PC-3 (cell line): ENCODE measurements at places on chromosomes 4 and X. TPM values are rescaled to one million over a fixed set of nuclear protein-coding genes. Genes with fewer than 3 reads are reported as not detected.

The GUCY1A1 gene
- 9.2 and 9.3 TPM in 2 replicates for total RNA-seq

- H3K36me3 ChIP-seq, result no peaks in the 10 kb centered on the region
- H3K27ac ChIP-seq, result peak overlapping the region; percentile 66
- no peaks in the 10 kb centered on the region for H3K27me3 ChIP-seq
- DNase-seq, result peak; percentile 74
Measured at GRCh38 chr4:7988437-7988836, 48.8 kb upstream of the AFAP1 start.

GRCh38 chrX:84735025-84735424, 232.8 kb upstream of the HDX start:
- H3K27ac ChIP-seq, result no peak overlapping the region
- no peaks in the 10 kb centered on the region for H3K4me1 ChIP-seq
- H3K4me3 ChIP-seq, result no peak overlapping the region
- H3K27me3 ChIP-seq, result no peaks in the 10 kb centered on the region
- no peak for DNase-seq

DNA sequence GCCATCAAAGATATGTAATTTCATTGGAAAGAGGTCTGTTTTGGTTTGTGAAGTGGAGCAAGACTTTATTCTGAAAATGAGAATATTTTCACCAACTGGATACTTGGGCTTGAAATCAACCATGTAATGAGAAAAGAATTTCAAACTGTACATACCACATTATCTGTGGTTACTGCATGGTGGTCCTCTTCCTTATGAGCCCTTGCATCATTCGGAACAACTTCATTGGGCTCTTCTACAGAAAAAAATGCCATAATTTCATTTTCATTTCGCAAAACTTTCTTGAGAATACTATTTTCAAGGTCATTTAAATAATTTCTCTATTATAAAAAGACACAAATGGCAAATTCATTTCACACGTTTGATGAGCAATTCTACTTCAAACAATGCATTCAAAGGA, 148.6 kb upstream of the RPS6KA6 start:
- no peak overlapping the region for H3K4me3 ChIP-seq
- H3K36me3 ChIP-seq, result no peaks in the 10 kb centered on the region
- no peak for DNase-seq

- H3K4me1 ChIP-seq, result peaks cover 5% of the 10 kb centered on the region
- no peak overlapping the region for H3K27ac ChIP-seq
- no peaks in the 10 kb centered on the region for H3K27me3 ChIP-seq
- no peak for DNase-seq
Measured at GRCh38 chrX:15888062-15888461, 33.4 kb upstream of the AP1S2 start.

- no peak overlapping the region for H3K4me3 ChIP-seq
- 0 out of 2 replicates have a peak, but pooled peaks cover 4% of the 10 kb centered on the region for H3K27me3 ChIP-seq
- no peak for DNase-seq
- no peak overlapping the region for H3K27ac ChIP-seq
- no peaks in the 10 kb centered on the region; the same call in 1 of the 2 replicates for H3K4me1 ChIP-seq
- H3K36me3 ChIP-seq, result no peaks in the 10 kb centered on the region
Measured at GRCh38 chrX:52420824-52421443, 52.1 kb downstream of the XAGE2 start.

The BMPR1B gene
- total RNA-seq, result 5.0 and 7.1 TPM in 2 replicates

DNA sequence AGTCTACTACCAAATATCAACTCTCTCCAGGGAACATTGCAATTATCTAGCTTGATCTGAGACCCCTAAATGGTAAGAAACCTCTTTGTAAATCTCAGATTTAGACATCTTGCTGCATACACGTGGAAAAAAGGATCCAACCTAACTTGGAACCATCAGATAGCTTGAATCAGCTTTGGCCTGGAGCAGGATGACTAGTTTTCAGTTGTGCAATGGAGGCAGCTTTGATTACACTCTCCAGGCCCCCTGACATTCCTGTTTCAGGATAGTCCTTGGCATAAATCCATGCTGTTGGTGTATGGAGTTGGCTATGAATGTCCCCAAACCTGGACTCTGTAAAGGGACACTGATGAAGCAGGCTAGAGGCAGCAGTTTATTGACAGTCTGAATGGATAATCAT, 1061.9 kb upstream of the TENM3 start:
- H3K27me3 ChIP-seq, result no peaks in the 10 kb centered on the region
- no peak for DNase-seq
- H3K27ac ChIP-seq, result no peak overlapping the region
- H3K4me3 ChIP-seq, result no peak overlapping the region
- no peaks in the 10 kb centered on the region for H3K4me1 ChIP-seq

DNA sequence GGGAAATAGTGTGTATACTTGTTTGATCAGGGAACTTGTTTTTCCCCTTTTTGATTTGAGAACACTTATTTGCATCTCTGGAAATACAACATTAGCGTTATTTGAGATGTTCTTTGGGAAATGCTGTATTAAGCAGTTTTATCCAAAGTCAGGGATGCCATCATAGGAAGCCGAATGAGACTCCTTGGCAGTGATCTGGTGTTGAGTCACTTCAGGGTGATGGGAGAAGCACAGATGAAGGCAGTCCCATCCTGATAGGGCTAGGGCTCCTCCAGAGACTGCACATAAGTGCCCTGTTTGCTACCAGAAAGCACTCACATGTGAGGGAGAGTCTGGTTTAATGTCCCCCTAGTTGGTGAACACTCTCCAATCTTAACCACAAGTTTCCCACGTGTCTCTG, 62.3 kb downstream of the IL1RAPL1 start:
- H3K27ac ChIP-seq, result no peak overlapping the region
- H3K27me3 ChIP-seq, result no peaks in the 10 kb centered on the region
- peak; percentile 59 for DNase-seq
- H3K4me3 ChIP-seq, result no peak overlapping the region
- peaks cover 18% of the 10 kb centered on the region for H3K4me1 ChIP-seq

- DNase-seq, result no peak
- H3K27ac ChIP-seq, result no peak within 1 kb of the TSS
- H3K36me3 ChIP-seq, result no peaks in the 10 kb centered on the region
- H3K27me3 ChIP-seq, result peaks cover 50% of the 10 kb centered on the region
Measured at GRCh38 chrX:110795645-110796406, at the start of gene CHRDL1. TSS of gene CHRDL1 (minus strand) at chrX:110795817. CDS start at chrX:110792181, 3,636 bp downstream.

The STK32B gene
- total RNA-seq, result 1.1 TPM in 2 replicates

DNA sequence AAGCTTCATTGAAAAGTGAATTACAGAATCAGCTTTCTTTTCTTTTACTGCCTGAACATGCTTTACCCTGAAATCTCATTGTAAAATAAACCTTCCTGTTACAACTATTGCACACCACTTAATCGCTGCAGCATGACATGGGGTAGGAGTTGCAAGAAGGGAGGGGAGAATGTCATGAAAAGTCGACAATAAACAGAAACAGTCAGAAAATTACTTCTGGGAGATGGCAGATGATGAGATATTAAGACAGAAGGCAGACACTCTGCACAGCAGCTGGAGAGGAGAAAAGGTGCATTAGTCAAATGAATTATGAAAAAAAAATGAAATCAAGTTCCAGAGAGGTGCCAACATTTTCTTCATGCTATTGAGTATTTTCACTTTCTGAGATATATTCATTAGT, 287.7 kb downstream of the PCDH7 start:
- no peaks in the 10 kb centered on the region for H3K36me3 ChIP-seq
- no peaks in the 10 kb centered on the region for H3K4me1 ChIP-seq
- DNase-seq, result no peak
- no peak overlapping the region for H3K4me3 ChIP-seq
- H3K27me3 ChIP-seq, result no peaks in the 10 kb centered on the region

GRCh38 chr4:185809533-185810071, 2.4 kb downstream of the SORBS2 start:
- 0 out of 2 replicates have a peak overlapping the region, but pooled peaks have one; percentile 22 for H3K4me3 ChIP-seq
- no peak overlapping the region for H3K27ac ChIP-seq
- no peaks in the 10 kb centered on the region for H3K27me3 ChIP-seq
- no peaks in the 10 kb centered on the region for H3K36me3 ChIP-seq
- no peak for DNase-seq
- no peaks in the 10 kb centered on the region for H3K4me1 ChIP-seq

- H3K27me3 ChIP-seq, result no peaks in the 10 kb centered on the region
- H3K36me3 ChIP-seq, result no peaks in the 10 kb centered on the region
- no peak overlapping the region for H3K27ac ChIP-seq
- H3K4me1 ChIP-seq, result no peaks in the 10 kb centered on the region
- peak; percentile 50 for DNase-seq
- no peak overlapping the region for H3K4me3 ChIP-seq
Measured at GRCh38 chrX:40573763-40574162, 7.0 kb upstream of the ATP6AP2 start.

The SYTL4 gene
- total RNA-seq, result 2.7 and 3.2 TPM in 2 replicates

The S100P gene
- total RNA-seq, result 51.0 and 59.8 TPM in 2 replicates

- no peak overlapping the region for H3K4me3 ChIP-seq
- no peak overlapping the region for H3K27ac ChIP-seq
- H3K4me1 ChIP-seq, result no peaks in the 10 kb centered on the region
- DNase-seq, result no peak
Measured at GRCh38 chr4:182288534-182288933, 45.3 kb downstream of the TENM3 start.

GRCh38 chr4:66275411-66276038, 605.2 kb upstream of the EPHA5 start:
- H3K27me3 ChIP-seq, result no peaks in the 10 kb centered on the region
- no peak for DNase-seq
- H3K36me3 ChIP-seq, result no peaks in the 10 kb centered on the region
- no peak overlapping the region for H3K27ac ChIP-seq

DNA sequence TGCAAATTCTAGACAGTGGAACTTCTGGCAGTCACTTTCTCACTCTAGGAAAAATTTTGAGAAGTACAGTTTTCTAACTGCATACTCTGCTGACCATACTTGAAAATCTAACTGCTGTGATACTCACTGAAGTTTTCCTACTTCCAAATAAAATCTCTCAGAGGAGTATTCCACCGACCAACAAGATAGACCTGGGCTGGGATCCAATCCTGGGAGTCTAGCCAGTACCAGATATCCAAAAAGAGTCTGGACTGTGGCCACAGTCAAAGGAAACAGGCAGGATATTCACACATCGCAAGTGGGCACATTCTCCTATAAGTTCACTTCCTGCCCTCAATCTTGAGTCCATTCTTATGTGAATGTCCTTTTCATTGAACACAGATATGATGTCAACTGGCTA, 1138.7 kb upstream of the PCDH7 start:
- DNase-seq, result no peak
- H3K36me3 ChIP-seq, result no peaks in the 10 kb centered on the region
- H3K27ac ChIP-seq, result no peak overlapping the region

DNA sequence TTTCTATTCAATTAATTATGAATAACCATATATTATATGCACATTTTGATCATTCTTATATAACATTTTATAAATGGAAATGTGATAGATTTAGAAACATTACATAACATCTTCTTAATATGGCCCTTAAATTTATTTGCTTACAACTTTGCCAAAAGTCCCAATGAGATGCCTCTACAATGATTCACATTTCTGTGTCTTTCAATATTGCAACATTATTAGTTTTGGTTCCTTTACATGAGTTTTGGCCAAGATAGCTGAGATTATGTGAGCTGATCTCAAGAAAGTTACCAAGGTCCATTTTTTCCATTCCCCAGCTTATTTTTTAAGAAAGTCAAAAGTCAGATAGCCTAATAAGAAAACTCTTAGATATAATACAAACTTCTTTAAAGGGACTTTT, 361.2 kb downstream of the PCDH7 start:
- H3K27ac ChIP-seq, result no peak overlapping the region
- peak; percentile 49 for DNase-seq
- peaks cover 4% of the 10 kb centered on the region; the same call in 1 of the 2 replicates for H3K4me1 ChIP-seq
- H3K27me3 ChIP-seq, result no peaks in the 10 kb centered on the region
- H3K4me3 ChIP-seq, result no peak overlapping the region

The GYPA gene
- not detected in 2 replicates for total RNA-seq
